ENCODE measurements at places on chromosomes 7 and 10.
A peak's percentile ranks its signal among the peaks of the same experiment; 100 is the strongest.

DNA sequence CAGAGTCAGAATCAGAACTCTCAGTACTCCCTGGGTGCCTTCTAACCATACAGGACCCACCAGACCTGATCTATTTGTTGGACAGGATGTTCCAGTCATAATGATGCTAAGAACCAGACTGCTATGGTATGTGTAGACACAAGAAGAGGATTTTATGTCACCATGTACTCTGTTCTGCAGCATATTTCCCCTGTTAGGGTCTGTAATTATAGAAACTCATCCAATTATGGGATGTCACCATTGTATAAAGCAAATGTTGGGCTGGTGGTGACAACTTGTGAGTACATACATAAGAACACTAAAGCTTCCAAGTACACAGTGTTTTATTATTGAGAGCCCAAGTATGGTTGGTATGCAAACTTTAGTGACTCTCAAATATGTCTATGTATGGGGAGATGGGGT is 67.1 kb upstream of the AGBL3 start:
- DNase-seq, result no peak

DNA sequence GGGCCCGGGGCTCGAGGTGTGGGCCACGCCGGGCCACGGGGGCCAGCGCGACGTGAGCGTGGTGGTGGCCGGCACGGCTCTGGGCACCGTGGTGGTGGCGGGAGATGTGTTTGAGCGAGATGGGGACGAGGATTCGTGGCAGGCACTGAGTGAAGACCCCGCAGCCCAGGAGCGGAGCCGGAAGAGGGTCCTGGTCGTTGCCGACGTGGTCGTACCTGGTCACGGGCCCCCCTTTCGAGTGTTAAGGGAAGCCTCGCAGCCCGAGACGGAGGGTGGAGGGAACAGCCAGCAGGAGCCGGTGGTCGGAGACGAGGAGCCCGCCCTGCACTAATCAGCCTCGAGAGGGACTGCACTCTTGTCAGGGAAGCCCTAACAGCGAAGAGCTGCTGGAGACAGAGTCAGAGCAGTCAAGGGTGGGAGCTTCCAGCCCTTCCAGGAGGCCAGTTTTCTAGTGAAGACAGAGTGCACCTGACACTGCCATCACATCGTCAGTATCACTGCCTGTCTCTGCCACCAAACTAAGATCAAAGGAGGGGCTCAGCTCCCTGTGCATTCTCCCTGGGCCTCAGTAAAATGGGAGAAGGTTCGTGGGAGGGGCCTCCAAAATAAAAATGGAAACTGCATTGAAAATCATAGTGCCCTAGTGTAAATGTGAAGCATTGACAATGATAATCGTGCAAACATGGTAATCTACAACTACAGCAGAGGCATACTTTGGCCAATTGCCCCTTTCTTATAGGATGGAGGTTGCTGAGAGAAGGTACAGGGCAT is 1.3 kb downstream of the MBLAC1 start:
- peak; percentile 32 for DNase-seq

- DNase-seq, result no peak
Measured at GRCh38 chr7:64905547-64905946, 2.5 kb downstream of the ZNF273 start.

DNA sequence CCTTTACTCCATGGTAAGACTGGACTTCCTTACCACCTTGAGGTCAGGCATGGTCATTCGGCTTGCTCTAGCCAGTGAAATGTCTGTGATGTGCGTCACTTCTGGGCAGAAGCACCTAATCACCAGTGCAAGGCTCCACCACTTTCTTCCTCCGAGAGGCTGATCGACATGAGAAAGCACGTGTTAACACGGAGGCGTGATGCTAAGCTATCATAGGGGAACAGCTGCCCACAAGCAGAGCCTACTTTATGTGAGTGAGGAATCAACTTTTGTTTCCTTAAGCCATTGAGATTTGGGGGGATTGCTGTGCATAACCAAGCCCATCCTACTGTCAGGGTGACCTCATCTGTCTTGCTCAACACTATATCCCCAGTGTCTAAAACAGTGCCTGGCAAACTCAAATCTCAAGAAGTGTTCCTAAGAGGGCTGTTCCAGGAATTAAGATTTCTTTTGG is 23.1 kb upstream of the SAR1A start:
- no peak for DNase-seq

DNA sequence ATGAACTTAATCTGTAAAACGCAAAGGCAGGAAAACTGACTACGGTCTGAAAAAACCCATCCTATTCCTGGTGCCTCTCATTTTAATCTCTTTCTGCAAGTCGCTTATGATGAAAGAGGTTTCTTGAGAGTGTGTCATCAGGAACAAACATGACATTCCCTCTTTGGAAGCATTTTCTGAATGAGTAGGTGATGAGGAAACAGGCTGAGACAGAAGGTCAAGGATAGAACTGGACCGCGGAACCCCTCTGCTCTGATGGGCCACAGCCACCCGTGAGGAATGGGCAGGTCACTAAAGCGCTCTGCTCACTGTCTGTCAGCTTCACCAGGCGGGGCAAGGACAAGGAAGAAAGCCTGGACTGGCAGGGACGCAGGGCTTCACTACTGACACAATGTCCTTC is 28.6 kb downstream of the BEND7 start:
- DNase-seq, result no peak
